K562 (cell line): ENCODE measurements at places on chromosomes 1 and 21. TPM values are rescaled to one million over a fixed set of nuclear protein-coding genes. Genes with fewer than 3 reads are reported as not detected.

The HSF2BP gene
- 0.22 and 0.55 TPM in 2 replicates for total RNA-seq

The PM20D1 gene
- not detected in 2 replicates for total RNA-seq

The ELAVL4 gene
- not detected in 2 replicates for total RNA-seq

The ADCY10 gene
- 0.20 and 0.22 TPM in 2 replicates for total RNA-seq

The TSPAN2 gene
- not detected in 2 replicates for total RNA-seq

The NBPF4 gene
- total RNA-seq: 5.3 and 6.6 TPM in 2 replicates

The OVAAL gene
- not detected in 2 replicates for total RNA-seq

The PRAMEF12 gene
- total RNA-seq: not detected in 2 replicates

The NCMAP gene
- not detected in 2 replicates for total RNA-seq

The PTGS2 gene
- not detected in 2 replicates for total RNA-seq

The C2CD4D gene
- total RNA-seq: not detected in 2 replicates

The ATP5PB gene
- 651 and 736 TPM in 2 replicates for total RNA-seq

The AKR7A2 gene
- total RNA-seq: 71.7 and 74.4 TPM in 2 replicates

The CASQ2 gene
- total RNA-seq: not detected in 2 replicates

The ELF3 gene
- 0.63 and 1.2 TPM in 2 replicates for total RNA-seq

The FNDC5 gene
- 0.38 and 0.56 TPM in 2 replicates for total RNA-seq

The LRRC53 gene
- not detected in 2 replicates for total RNA-seq

The EDEM3 gene
- 30.7 and 40.3 TPM in 2 replicates for total RNA-seq

The PLA2G2F gene
- not detected in 2 replicates for total RNA-seq

The COL6A2 gene
- 1.1 and 1.3 TPM in 2 replicates for total RNA-seq

The TACSTD2 gene
- 0.16 and 0.31 TPM in 2 replicates for total RNA-seq

The KCNH1 gene
- total RNA-seq: not detected in 2 replicates

The SPATA45 gene
- total RNA-seq: not detected in 2 replicates

The HSD3B1 gene
- total RNA-seq: not detected in 2 replicates

The UBXN10 gene
- 13.1 and 16.2 TPM in 2 replicates for total RNA-seq

The PDC gene
- total RNA-seq: not detected in 2 replicates

The CLCA1 gene
- 0.04 and 0.22 TPM in 2 replicates for total RNA-seq

The THEM5 gene
- not detected in 2 replicates for total RNA-seq

The SPRR2D gene
- total RNA-seq: 2.7 and 3.9 TPM in 2 replicates

The VCAM1 gene
- total RNA-seq: 0.09 and 0.13 TPM in 2 replicates

The MRPL39 gene
- total RNA-seq: 65.4 and 71.7 TPM in 2 replicates
